GM12892 (cell line): ENCODE measurements at places on chromosomes 2 and 18.

GRCh38 chr18:35835833-35836232 is 136.6 kb upstream of the RMP24 start:
- DNase-seq, result no peak

DNA sequence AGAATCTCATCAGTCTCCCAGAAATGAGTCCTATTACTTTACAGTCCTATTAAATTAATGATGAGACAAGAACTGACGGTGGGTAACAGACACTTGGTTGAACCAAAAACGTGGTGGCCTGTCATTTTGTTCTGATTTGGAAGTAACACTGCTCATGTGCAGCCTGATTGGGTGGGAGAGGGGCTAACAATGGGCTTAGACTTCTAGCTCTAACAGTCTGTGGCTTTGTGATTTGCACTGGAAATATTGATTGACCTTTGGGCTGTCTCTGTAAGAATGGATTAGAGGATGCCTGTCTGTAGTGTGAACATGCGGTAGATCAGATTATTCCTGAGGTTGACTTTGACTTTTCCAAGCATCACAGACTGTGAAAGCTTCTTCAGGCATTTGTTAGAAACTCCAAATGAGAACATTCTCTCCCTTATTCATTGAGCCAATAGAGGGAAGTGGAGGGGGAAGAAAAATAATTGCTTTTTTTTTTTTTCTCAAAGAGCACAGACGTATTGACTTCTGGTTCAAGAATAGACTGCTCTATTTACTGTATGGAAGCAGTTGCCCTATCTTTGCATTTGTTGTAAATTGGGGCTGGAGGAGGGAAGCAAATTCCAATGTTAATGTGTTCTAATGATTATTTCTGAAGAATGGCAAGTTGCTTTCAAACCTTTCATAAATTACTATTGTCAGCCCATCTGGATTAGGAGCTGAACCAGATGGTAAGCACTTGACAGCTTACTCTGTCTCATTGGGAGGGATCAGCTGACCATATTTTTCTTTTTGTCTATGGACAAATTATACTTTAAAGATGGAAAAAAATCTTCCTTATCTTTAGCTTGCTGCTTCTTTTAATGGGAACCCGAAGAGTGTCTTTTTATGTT is 85.8 kb upstream of the TTN start:
- DNase-seq, result no peak

GRCh38 chr2:239464166-239465016 is 63.6 kb upstream of the HDAC4 start:
- no peak for DNase-seq

DNA sequence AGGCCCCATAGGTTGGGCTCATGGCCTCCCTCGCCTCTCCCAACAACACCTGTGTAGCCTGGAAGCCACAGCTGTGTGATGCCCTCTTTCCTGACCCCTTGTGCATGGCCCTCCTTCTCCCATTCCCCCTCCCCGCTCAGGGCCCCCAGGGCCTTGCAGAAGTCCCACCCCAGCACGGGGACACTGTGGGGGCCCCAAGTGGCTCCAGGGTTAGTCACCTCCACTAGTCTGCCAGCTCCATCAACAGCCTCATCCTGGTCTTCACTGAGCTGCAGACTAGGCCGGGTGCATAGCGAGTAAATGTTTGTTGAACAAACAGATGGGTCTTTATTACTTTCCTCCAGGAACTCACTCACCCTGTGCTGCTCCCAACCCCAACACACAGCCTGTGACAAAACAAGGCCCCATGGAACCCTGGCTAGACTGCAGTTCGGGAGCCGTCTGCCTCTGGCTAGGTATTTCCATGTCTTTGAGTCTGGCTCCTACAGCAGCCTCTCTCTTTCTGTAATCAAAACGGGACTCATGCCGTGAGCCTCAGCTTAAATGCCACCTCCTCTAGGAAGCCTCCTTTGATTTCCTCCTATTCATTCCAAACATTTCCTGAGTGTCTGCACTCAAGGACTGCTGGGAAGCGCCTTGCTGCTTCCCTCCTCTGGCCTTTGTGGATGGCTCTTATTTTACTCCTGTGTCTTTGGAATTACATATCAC is 109.9 kb upstream of the ID2 start:
- no peak for DNase-seq

GRCh38 chr2:238370094-238370822 is 49.9 kb downstream of the TRAF3IP1 start:
- no peak for DNase-seq
